ENCODE measurements at places on chromosomes 6 and 20.

DNA sequence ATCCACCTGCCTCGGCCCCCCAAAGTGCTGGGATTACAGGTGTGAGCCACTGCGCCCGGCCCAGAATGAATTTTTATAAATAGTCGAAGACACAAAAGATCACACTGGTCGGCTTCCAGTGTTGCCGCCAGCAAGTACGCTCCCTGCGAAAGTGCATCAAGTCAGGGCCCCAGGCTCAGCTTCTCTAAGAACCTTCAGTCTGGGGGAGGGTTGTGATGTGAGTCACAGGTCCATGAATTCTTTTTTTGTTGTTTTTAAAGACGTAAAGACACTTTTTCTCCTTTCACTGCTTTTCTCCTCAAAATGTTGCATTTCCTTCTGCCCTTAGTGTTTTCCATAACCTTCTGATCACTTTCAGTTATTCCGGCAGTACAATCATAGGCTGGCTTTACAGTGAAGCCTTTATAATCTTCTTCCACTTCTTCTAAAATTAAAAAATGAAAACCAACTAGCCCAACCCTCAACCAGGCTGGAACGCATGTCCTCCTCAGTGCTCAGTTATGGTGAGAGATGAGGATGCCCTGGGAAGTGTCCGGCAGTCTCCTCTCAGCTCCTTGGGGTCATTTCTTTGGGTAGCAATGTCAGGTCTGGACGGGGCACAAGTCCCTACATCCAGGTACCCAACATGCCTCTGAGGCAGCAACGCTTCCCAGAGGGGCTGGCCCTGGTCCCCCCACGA is 66.6 kb downstream of the CSE1L start:
- DNase-seq = no peak

DNA sequence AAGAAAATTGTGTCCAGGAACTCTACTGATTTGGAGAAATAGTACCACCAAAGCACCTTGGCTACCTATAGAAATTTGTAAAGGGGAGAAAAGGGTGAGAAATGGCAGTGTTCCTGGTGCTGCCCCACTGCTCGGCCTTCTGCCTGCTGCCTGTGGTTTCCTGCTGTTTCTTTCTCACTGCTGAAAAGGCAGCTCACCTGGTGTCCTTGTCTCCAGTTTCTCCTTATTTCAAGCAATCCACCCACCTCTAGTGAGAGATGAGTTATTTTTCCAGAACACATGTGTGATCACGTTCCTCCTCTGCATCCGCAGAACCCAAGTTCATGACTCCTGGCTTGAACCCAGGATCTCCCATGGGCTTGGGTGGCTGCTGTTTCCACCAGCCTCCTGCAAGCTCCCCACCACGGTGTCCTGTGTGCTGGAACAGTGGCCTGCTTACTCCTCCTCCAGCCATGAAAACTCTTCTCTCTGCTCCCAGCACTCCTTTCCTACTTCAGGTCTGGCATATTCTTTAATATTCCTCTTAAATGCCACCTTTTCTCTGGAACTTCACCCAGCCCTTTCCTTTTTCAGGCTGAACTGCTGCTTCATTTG is 48.9 kb downstream of the ELOVL2 start:
- DNase-seq = no peak

GRCh38 chr20:33463332-33464101 is 20.0 kb upstream of the SNTA1 start:
- no peak for DNase-seq

DNA sequence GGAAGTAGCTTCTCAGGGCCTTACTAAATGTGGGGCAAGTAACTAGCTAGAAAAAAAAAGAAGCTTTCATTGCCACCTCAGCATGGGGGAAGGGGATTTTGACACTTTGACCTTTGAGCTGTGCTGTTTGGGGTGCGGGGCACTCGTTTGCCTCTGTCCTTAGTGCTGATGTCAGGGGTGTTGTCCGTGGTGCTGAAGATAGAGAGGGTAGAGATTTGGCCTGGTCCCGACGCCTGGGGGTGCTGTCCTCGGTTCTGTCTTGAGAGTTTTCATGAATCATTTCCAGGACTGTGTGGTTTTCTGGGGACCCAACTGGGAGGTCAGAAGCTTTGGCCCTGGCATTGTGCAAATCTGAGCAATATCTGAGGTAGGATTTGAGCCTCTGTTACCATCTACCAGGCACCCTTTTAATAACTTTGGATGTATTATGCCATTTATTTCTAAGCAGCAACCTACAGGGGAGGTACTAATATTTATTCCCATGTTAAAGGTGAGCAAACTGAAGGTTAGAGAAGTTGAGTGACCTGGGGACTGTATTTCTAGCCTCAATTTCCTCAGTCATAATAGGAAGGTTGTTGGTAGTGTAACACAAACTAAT is 78.0 kb downstream of the DLGAP4 start:
- peak; percentile 5 for DNase-seq

DNA sequence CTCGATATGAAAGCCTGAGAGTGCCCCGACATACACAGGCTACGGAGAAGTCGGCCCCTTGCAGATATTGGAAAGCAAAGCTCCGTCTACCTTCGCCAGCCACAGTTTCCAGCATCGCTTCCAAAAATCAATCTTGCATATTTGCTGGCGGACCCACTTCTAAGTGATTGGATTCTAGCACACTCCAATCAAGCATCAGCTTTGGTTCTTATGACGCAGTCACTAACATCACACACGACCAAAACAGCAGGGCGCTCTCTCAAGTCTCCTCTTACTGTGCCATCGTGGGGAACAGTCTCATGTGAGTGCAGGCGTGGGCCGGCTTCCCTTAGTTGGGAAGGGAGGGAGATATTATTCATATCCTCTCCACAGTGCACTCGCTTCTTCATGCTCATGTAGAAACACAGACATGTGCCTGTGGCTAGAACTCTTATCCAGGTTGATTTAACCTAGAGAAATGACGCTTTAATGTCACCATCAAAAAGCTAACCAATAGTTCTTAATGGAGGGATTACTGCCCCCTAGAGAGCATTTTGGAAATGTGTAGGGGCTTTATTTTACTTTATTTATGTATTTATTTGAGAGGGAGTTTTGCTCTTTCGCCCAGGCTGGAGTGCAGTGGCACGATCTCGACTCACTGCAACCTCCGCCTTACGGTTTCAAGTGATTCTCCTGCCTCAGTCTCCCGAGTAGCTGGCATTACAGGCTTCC is 229.8 kb downstream of the SOD2 start:
- DNase-seq = no peak

- DNase-seq = no peak
Observed at GRCh38 chr20:41366546-41367392, at the start of gene EMILIN3. EMILIN3 (minus strand) TSS chr20:41366818; CDS start chr20:41366634, 184 bp downstream.

DNA sequence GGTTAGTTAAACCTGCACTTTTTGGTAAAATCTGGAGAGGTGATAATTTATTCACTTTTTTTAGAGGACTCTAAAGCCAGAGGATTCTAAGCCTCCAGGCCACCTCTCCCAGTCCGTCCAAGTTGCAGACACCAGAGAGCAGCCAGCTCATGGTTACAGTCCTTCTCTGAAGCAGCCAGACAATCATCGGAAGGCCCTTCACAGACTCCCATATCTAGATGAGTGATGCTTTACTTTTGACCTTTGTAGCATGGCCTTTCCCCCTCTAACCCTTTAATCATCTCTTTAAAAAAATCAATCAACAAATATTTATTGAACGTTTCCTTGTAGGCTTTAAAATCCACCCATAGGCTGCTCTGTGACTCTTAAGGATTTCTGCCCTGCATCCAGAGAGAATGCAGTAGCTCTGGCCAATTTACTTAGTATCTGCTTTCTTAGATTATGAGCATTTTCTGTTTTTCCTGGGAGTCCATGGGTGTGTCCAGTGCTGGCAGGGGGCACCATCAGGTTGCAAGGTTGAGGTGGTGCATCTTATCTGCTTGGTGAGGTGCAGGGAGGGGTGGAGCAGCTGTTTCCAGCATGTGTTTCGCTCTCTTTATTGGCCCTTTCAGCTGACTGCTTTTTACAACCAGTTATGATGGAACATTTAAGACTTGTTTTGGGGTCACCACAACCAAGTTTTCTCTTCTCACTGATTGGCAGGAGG is 58.6 kb downstream of the JARID2 start:
- no peak for DNase-seq

- DNase-seq = no peak
Observed at GRCh38 chr6:123838505-123839234, 35.0 kb downstream of the NKAIN2 start.

- no peak for DNase-seq
Observed at GRCh38 chr20:44810391-44811149, at the start of gene RIMS4. RIMS4 (minus strand) TSS chr20:44810546; CDS start chr20:44810271, 275 bp downstream.

GRCh38 chr6:144845186-144845585 is 560.1 kb downstream of the UTRN start:
- DNase-seq = no peak

- DNase-seq = no peak
Observed at GRCh38 chr6:13496513-13497190, 9.3 kb upstream of the GFOD1 start.

DNA sequence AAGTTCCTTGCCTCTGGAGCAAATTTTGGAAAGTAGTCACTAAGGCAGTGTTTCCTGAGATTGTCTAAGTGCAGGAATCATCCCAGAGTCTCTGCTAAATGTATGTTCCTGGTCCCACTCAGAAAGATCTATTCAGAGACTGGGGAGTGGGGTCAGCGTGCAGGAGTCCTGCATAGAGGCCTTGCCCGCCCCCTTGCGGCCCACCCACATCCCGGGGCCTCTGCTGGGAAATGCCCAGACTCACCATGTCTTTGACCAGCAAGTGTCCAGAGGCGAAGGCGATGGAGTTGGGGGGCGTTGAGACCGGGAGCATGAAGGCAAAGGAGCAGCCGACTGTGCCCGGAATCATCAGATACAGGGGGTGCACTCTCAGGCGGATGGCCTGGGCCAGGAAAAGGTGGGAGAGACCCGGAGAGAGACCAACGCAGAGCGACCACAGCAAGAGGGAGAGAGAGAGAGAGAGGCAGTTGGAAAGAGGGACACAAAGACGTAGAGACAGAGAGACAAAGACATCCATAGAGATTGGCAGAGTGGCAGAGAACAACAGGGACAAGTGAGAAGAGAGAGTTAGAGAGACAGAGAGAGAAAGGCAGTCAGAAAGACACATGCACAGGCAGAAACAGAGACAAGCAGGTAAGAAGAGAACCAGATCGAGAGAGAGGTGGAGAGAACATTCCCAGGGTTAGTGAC is 12.9 kb upstream of the OCSTAMP start:
- DNase-seq = no peak

DNA sequence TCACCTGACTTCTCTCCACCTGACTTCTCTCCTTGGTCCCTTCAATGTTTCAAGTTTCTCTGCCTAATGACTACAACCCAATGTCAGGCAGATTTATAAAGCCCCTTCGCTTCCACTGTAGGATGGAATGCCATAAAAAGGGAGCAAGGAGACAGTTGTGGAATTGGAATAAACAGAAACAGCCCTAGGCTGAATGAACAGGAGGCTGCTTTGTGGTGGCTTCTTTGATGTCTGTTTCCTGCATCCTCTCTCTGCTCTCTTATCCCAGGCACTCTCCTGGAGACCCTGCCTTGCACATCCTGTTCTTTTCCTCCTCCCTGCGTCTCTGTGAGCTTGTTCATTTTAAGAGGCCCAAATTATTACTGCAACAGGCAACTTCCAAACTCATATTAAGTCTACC is 16.9 kb downstream of the MUCL3 start:
- no peak for DNase-seq

GRCh38 chr6:169714595-169714994 is 9.7 kb downstream of the PHF10 start:
- no peak for DNase-seq

GRCh38 chr20:25220021-25220730 is 24.7 kb downstream of the ENTPD6 start:
- DNase-seq = no peak

DNA sequence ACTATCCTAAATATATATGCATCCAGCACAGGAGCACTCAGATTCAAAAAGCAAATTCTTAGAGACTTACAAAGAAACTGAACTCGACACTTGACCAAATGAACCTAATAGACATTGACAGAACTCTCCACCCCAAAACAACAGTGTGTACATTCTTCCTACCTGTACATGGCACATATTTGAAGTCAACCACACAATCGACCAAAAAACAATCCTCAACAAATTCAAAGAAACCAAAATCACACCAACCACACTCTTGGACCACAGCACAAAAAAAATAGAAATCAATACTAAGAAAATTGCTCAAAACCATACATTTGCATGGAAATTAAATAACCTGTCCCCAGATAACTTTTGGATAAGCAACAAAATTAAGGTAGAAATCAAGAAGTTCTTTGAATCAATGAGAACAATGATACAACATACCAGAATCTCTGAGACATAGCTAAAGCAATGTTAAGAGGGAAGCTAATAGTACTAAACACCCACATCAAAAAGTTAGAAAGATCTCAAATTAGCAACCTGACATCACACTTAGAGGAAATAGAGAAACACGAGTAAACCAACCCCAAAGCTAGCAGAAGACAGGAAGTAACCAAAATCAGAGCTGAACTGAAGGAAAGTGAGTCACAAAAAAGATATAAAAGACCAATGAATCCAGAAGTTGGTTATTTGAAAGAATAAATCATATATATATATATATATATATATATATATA is 12.5 kb upstream of the TREM1 start:
- DNase-seq = no peak

- DNase-seq = no peak
Observed at GRCh38 chr6:82624251-82624650, 260.6 kb downstream of the TPBG start.

DNA sequence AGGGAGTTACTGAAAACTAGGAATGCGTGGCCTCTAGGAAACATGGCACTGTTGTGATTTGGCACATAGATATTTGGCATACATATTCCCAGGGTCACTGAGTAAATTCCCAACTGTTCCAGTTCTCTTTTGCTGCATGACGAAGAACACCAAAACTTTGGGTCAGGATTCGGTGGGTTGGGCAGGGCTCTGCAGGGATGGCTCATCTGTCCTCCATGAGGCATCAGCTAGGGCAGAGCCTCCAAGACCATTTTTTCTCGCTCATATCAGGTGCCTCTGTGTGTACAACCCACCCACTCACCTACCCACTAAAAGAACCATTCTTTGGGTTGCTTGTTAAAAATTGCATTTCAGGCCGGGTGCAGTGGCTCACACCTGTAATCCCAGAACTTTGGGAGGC is 57.1 kb downstream of the SSR1 start:
- no peak for DNase-seq

DNA sequence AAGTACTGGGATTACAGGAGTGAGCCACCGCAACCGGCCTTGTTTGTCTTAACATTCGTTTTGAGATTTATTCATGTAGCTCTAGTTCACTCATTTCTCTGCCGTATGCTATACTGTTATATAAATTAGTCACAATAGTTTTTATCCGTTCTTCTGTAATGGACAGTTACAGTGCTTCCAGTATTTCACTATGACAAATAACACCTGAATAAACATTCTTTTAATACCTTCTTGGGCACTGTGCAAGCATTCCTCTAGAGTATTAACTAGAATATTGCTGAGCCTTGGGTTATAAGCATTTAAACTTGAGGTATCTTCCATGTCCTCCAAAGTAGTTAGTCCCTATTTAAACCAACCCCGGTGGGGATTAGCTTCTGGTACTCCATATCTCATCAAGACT is 45.6 kb downstream of the STK38 start:
- DNase-seq = no peak

Data from stimulated activated CD4-positive, alpha-beta T cell treated with anti-CD3 and anti-CD28 coated beads, Interleukin-12 subunit alpha, Interleukin-12 subunit beta, amount 100 ng/mL, for 48 hours (primary cell).